ENCODE measurements at places on chromosomes 2 and 18. TPM values are rescaled to one million over a fixed set of nuclear protein-coding genes. Genes with fewer than 3 reads are reported as not detected.

LIMS3 gene
- 1.6 TPM for total RNA-seq

ARHGAP28 gene
- total RNA-seq, result 5.0 TPM

PLCL1 gene
- 0.60 TPM for total RNA-seq

SGO2 gene
- total RNA-seq, result 2.8 TPM

BCL11A gene
- total RNA-seq, result under 0.01 TPM

ARHGAP25 gene
- total RNA-seq, result 0.47 TPM

RGPD4 gene
- total RNA-seq, result not detected

IL36RN gene
- total RNA-seq, result not detected

C1GALT1C1L gene
- total RNA-seq, result 0.34 TPM

HOXD8 gene
- not detected for total RNA-seq

SPATA3 gene
- not detected for total RNA-seq

DCAF17 gene
- 18.3 TPM for total RNA-seq

LINC00305 gene
- total RNA-seq, result not detected

DSG4 gene
- not detected for total RNA-seq

TXNDC2 gene
- total RNA-seq, result 0.16 TPM

LRPPRC gene
- total RNA-seq, result 49.0 TPM

RND3 gene
- 557 TPM for total RNA-seq

ARHGEF33 gene
- total RNA-seq, result 0.43 TPM

DUSP2 gene
- 0.94 TPM for total RNA-seq

TMEFF2 gene
- 2.2 TPM for total RNA-seq

HOXD3 gene
- not detected for total RNA-seq

ITGB6 gene
- not detected for total RNA-seq

TMEM37 gene
- 0.32 TPM for total RNA-seq

C1D gene
- 10.7 TPM for total RNA-seq

GATA6 gene
- total RNA-seq, result 3.5 TPM

RFTN2 gene
- total RNA-seq, result 3.6 TPM

TTLL4 gene
- 4.1 TPM for total RNA-seq

CKAP2L gene
- total RNA-seq, result 1.3 TPM

CXCR1 gene
- total RNA-seq, result not detected

CCDC102B gene
- total RNA-seq, result 5.3 TPM

SLC30A3 gene
- not detected for total RNA-seq

KIAA2012 gene
- total RNA-seq, result not detected

COL4A3 gene
- under 0.01 TPM for total RNA-seq

LRRC30 gene
- total RNA-seq, result not detected

IL1RL1 gene
- total RNA-seq, result 0.17 TPM

DPP4 gene
- 48.4 TPM for total RNA-seq

CMPK2 gene
- total RNA-seq, result 0.47 TPM

TMEM178A gene
- 0.69 TPM for total RNA-seq

SERPINB3 gene
- not detected for total RNA-seq

NDUFS1 gene
- 123 TPM for total RNA-seq

EPB41L5 gene
- total RNA-seq, result 11.0 TPM

HOXD4 gene
- not detected for total RNA-seq

ANKRD62 gene
- not detected for total RNA-seq

CCDC150 gene
- total RNA-seq, result 5.2 TPM

HAAO gene
- 12.2 TPM for total RNA-seq

SCN1A gene
- 0.09 TPM for total RNA-seq

DSG1 gene
- total RNA-seq, result not detected

CHRNG gene
- not detected for total RNA-seq

ACKR3 gene
- 3.2 TPM for total RNA-seq

ACTR3 gene
- 240 TPM for total RNA-seq

TTN gene
- 0.47 TPM for total RNA-seq

UBE2E3 gene
- total RNA-seq, result 45.5 TPM

TMEM182 gene
- 2.1 TPM for total RNA-seq

GPBAR1 gene
- not detected for total RNA-seq

UGT1A10 gene
- not detected for total RNA-seq
